ENCODE measurements at places on chromosomes 16 and 17.
A peak's percentile ranks its signal among the peaks of the same experiment; 100 is the strongest.

DNA sequence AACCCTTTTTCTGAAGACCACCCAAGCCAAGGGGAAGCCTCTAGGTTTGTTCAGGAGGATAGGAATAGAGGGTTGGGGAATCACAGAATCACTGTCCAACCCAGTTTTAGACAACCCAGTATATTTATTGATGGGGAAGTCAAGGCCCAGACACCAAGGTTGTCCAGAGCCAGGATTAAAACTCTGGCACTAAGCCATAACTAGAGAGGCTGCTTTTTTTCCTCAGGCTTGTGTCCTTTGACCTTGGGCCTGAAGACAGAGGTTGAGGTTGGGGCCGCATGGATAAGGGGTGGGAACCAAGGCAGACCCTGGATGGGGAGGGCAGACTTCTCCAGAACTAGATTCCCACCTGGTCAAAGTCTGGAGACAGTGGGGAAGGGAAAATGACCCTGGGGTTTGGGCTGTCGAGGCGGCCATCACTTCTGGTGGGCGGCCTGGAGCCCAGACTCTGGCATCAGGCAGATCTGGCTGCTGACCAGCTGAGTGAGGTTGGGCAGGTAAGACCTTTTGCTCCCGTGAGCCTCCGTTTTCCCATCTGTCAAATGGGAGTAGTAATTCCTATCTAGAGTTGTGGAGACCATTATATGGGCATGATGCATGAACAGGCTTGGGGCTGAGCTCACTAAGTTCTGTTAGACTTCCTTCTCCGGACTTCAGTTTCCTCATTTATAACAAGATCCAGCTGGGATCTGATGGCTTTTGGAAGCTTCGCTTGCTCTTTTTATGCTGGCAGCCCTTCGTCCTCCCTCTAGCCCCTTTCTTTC lies 17.9 kb downstream of the IGFBP4 start:
- no peak for DNase-seq

DNA sequence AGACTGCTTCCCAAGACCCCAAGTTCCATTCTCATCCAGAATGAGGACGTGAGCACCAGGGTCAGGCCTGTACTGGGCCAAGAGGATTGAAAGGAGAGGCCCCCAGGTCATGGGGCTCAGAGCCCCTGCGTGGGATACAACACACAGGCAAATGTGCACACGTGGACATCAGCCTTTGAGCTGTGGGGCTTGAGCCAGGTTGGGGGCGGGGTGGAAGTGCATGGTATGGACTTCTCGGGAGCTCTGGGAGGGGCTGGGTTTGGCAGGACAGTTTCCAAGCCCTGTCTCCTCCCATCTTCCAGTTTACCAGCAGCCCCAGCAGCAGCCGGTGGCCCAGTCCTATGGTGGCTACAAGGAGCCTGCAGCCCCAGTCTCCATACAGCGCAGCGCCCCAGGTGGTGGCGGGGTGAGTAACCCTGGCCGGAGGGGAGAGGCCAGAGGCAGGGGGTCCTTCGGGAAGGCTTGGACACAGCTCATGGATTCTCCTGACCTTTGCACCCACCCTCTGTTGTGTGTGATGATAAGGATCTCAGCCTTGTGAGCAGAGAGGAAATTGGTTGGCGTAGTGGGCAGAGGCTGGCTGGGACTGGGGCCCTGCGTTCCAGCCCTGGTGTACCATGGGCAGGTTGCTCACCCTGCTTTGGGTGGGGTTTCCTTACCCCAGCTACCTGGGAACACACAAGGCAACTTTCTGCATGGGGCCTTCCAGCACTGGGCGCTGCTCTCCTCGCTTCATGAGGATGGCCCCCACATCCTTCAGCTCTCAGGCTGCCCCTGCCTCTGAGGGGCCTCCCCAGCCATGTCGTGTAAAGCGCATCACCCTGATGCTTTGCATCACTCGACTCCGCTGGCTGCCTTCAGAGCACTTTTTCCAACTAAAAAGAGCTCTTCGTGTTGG lies 10.4 kb upstream of the LASP1NB start:
- no peak for DNase-seq

- DNase-seq: no peak
Observed at GRCh38 chr17:7882068-7882467, 6.5 kb upstream of the CHD3 start.

GRCh38 chr17:73017658-73018057 lies 74.8 kb downstream of the SLC39A11 start:
- DNase-seq: no peak

GRCh38 chr17:44187131-44187899 lies 543 bp downstream of the TMUB2 start:
- DNase-seq: no peak

DNA sequence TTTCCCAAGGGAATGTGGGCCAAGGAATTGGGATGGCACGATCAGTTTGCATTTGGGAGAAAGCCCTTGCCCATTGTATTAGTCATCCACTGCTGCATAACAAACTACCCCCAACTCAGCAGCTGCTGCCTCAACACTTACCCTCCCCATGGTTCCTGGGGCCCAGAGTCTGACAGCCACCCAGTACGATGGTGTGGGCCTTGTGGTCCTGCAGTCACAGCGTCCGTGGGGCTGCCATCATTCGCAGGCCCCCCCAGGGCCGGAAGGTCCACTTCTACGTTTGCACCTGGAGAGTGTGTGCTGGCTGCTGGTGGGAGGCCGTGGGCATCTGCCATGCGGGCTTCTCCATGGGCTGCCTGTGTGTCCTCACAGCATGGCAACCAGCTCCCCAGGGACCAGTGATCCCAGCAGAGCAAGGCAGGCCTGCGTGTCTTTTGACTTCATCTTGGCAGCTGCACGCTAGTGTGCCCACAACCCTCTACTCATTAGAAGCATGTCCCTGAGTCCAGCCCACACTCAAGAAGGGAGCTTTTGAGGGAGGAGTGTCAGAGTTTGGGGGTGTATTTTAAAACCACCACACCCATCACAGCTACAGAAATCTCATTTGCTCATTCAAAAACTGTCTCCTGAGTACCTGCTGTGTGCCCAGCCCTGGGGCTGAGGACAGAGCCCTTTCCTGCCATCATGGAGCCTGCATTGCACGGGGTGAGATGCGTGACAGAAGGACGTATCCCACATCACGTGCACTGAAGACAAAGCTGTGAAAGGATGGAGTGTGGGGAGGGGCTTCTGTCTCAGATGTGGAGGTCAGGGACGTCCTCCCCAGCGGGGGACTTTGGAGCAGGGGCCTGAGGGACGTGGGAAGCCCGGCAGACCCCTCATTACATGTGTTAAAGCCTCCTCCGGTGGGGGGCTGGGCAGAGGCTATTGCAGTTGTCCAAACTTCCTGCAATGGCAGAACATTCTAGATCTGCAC lies 185.0 kb upstream of the ZNF469 start:
- no peak for DNase-seq

DNA sequence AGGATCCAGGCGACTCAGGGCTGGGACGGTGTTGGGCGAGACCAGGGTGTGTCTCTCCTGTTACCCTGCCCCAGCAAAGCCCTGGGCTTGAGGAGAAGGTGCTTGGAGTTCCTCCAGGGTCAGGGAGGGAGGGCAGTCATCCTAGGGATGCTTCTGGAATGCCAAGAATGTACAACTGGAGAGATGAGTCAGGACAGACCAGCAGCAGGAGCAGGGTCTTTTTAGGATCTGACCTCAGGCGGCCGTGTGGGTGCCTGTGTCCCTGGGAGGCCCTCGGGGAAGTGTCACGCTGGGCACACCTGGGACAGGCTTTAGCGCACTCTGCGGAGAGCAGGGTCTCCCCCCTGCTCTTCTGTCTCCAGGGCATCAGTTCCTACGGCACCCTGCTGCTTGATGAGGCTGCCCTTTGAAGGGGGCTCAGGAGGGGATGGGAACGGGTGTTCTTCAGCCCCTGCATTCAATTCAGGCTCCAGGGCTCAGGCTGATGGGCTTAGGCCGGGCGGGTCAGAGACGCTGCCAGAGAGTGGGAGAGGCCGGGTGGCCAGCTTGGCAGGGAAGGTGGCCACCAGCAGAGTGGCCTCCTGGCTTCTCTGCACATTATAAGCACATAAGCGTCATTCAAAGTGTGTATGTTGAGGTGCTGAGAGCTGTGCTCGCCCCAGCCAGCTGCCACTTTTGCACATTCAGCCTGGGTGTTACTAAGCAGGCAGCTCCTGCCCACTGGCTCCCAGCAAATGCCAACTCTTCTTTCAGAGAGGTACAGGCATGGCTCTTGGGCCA lies 8.4 kb upstream of the MTSS2 start:
- DNase-seq: no peak

- DNase-seq: no peak
Observed at GRCh38 chr17:61289408-61290385, 109.9 kb upstream of the TBX2 start.

GRCh38 chr16:2497695-2498484 lies 15.9 kb upstream of the ATP6V0C start:
- no peak for DNase-seq

DNA sequence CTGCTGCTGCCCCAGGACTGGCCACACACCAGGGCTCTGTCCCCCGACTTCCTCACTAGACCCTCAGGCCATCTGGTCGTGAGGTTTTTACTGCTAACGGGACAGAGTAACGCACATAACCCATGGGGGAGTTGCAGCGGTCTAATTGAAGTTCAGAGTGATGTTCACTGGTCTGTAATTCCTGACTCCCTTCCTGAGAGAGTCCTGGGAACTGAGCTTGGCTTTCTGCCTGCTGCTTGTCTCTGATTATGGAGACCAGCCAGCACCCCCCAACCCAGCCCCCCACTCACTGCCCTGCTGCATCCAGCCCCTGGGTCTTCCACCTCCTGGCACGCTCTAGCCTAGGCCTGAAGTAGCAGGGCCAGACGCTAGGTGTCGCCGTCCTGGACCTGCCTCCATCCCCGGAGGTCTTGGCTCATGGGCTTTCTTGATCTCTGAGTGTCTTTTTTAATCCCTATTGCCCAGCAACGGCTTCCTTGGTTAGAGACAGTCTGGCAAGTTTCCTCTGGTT lies 192.9 kb downstream of the CCDC182 start:
- peak; percentile 22 for DNase-seq

DNA sequence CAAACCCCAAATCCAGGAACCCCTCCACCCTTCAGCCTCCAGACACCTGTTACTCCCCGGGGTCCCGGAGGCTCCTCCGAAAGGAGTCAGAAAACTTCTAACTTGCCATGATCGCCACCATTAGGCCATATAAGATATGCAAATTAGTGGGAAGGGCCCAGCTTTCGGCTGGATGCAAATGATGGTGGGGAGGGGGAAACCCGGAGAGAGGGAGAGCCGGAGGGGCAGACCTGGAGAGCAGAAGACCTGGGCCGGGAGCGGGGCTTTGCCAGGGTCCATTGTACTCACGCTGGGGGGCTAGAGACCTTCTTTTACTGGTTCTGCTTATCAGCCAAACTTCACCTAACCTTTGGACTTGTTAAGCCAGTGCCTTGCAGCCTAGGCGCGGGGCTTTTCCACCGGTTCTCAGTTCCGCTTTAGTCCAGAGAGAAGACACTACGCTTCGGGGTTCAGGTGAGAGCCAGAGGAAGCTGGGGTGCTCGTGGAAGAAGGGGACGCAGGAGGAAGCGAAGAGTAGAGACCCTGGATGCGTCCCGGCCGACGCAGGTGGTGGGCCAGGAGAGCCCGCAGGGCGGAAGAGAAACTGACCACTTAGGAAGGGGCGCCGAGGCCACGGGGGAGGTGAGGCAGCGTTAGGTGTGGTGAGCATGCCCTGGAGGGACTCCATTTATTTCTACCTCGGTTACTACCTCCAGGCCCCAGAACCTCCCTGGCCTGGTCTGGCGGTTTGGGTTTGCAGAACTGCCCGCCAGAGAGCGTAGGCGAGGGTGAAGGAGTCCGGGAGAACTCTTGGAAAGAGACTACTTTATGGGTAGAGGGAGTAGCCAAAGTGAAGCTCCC lies at the start of gene HNF1B:
HNF1B (minus strand) TSS at position 99 of the 840 bp plus-strand sequence. CDS start 175 bp downstream, outside the sequence.
- no peak for DNase-seq

DNA sequence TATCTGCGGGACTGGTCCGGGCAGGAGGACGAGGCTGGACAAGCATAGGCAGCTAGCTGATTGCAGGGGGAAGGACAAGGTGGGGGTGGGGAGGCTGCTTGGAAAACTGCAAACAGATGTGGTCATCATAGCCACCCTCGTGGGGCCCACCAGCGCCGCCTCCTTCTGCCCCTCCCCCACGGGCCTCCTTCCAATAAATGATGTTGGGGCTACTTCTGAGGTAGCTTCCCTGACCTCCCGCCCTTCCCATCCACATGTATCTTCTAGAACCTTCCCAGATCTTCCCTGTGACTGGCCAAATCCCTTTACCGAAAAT lies 12.3 kb upstream of the CDC42EP4 start:
- DNase-seq: no peak

- DNase-seq: no peak
Observed at GRCh38 chr17:71799657-71800056, 321.2 kb upstream of the SOX9 start.

- DNase-seq: no peak
Observed at GRCh38 chr16:78609402-78610274, 510.2 kb downstream of the WWOX start.

DNA sequence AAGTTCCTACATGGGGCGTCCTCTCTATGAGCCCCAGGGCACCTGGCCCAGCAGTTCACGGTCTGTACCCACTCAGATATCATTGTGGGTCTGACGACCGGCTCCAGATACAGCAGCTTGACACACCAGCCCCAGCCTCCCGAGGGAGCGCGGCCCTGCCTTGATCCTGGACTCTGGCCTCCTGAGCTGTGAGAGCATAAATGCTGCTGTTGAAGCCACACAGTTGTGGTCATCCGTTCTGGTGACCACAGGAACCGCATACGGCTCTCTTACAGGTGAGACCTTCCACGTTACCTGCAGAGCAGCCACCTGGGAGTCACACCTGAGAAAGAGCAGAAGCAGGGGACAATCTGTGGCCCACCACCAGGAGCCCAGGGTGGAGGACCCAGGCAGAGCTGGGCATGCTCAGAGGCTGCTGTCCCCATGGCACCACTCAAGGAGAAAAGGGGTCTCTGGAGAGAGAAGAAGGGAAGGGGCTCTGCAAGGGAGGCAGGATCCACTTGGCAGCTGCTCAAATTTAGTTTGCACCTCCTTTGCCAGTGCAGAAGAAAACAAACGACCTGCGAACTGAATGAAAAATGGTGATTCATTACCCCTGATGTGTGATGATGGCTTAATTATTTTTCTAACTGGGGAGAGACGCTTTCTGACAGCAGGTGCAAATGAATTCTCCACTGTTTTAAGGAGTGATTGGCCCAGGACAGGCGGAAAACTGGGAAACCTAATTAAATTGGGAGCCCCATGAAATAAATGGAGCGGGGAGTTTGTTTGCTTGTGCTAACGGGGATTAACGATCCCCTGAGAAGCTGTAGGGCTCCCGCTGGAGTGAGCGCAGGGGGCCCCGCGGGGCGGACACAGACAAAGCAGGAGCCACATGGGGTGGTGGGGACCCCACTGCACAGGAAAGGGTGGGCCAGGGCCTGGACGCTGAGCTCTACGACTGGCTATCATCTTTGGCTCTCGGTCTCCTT lies 208.9 kb downstream of the RBFOX3 start:
- no peak for DNase-seq

DNA sequence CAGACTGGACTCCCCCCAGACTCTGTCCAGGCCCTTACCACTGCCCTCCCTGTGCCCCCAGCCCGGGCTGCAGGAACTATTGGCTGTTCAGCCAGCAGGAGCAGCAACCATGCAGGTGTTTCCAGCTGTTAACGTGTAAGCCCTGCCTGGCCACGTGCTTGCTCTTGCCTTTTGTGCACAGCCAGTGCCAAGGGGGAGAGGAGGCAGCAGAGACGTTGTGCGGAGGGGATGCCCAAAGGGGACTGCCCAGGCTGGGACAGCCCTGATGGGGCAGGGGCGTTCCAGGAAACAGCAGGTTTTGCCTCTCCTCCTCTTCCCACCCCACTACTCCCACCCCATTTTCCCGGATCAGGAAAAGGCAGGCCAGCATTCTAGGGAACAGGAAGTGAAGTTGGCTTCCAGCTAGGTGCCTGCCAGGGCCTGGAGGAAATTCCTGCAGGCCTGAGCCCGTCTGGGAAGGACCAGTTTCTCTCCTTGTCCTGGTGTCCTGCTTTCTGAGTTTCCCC lies 16.7 kb upstream of the LASP1NB start:
- no peak for DNase-seq

GRCh38 chr17:67109111-67109510 lies 64.8 kb downstream of the CACNG1 start:
- no peak for DNase-seq
